ENCODE measurements at places on chromosomes 4 and X. TPM values are rescaled to one million over a fixed set of nuclear protein-coding genes. Genes with fewer than 3 reads are reported as not detected.

MAGED4B gene
- not detected for total RNA-seq

DMRTC1B gene
- 1.6 TPM for total RNA-seq

EMCN gene
- total RNA-seq: not detected

PABPC1L2B gene
- not detected for total RNA-seq

NLGN3 gene
- 3.4 TPM for total RNA-seq

PAGE2B gene
- total RNA-seq: not detected

- no peak for DNase-seq
These were observed 1.7 kb downstream of the HCFC1 start for GRCh38 chrX:153969904-153970356.

DNA sequence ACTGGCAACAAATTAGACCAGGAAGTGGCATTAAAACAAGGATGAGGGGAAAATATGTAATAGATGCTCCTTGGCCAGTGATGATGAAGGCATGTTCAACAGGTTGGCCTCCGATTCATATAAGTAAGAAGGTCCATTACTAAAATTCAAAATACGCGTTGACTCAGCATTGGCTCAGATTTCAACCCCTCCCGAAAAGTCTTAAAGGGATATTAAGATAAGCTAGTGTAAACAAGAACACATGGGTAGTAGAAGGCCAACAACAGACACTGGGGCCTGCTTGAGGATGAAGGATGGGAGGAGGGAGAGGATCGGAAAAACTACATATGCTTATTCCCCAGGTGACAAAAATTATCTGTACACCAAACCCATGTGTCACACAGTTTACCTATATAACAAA, 19.1 kb upstream of the LAP3 start:
- DNase-seq: no peak

DNA sequence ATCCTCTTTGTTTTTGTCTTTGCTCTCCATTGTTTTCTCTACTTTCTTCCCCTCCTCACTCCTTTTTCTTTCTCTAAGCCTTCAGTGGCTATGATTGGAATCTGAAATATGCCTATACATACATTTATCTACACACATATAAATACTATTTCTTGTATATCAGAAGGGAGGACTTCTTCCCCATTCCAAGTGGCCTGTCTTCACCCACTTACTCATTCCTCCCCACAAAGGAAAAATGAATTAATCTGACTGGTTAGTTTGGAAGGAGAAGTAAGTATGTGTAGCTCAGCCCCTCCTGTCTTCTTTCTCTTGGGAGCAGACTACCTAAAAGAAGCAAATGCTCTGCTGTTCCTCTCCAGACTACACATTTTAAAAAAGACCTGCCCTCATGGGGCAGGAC, 17.7 kb downstream of the GUCY2F start:
- DNase-seq: no peak

GRCh38 chrX:99914635-99915034, 495.4 kb downstream of the PCDH19 start:
- no peak for DNase-seq

DNA sequence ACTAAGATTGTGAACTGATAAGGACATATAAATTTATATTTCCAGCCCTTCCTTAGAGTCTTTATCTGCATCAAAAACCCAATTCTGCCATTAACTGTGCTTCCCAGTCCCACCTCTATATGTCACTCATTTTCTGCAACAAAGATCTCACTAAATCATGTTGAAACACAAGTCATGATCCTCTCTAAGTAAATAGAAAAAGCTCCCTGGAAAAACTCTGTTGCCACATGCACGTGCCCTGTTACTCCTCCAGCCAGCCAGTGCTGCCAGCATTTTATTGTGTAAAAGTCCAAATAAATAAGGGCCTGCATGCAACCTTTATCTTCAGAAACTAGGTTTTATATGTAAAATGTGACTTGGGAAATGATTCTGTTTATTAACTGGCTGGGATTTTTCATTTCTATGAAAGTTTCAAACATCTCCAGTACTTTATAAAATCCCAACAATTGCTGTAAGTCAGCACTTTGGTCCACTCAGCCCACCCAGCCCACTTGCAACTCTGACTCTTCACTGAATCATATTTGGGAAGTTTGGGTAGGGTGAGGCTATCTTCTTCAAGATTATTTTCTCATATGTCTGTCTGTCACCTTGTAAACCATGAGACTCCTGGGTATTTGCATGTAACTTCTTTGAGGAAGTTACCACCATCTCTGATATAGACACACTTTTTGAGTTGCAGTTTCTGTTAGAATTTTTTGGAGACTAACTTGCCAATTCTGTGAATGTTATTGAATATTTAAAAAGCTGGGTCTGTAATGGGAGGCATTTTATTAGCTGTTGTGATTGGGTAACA, 40.0 kb upstream of the SMARCA5 start:
- no peak for DNase-seq

DNA sequence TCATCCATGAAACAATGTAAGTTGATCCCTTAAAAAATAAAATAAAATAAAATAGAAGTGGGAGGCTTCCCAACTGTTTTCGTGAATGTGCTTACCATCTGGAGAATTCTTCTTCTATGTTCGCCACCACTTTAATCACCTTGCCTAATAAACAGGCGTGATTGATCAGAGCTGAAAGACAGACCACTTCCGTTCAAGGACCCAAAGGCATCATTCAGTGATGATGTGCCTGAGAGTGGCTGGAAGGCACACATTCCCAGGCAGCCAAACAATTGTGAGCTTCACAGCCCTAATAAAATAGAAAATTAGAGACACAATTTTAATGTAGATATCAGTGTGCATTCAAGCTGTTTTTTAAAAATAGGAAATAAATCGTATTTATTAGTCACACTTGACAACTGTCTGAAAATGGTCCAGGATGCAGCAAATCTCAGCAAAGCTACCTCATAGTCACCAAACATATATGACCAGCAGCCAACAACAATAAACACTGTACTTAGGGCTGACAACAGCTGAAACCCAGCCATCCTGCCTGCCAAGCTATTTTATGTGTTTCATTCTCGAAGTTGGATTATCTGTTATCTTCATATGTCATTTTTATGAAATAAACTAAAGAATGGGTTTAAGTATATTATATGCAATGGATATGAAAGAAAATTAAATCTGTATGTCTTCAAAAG, 163.2 kb upstream of the FAM9B start:
- DNase-seq: no peak

Data from naive thymus-derived CD4-positive, alpha-beta T cell (primary cell).